ENCODE measurements at places on chromosomes 11 and 22.

- no peak for DNase-seq
Observed at GRCh38 chr22:33853200-33854097, 66.8 kb downstream of the LARGE1 start.

- DNase-seq, result no peak
Observed at GRCh38 chr11:40376331-40376730, 1083.1 kb downstream of the LRRC4C start.

- DNase-seq, result no peak
Observed at GRCh38 chr11:65417702-65418430, 4.7 kb upstream of the NEAT1 start.

DNA sequence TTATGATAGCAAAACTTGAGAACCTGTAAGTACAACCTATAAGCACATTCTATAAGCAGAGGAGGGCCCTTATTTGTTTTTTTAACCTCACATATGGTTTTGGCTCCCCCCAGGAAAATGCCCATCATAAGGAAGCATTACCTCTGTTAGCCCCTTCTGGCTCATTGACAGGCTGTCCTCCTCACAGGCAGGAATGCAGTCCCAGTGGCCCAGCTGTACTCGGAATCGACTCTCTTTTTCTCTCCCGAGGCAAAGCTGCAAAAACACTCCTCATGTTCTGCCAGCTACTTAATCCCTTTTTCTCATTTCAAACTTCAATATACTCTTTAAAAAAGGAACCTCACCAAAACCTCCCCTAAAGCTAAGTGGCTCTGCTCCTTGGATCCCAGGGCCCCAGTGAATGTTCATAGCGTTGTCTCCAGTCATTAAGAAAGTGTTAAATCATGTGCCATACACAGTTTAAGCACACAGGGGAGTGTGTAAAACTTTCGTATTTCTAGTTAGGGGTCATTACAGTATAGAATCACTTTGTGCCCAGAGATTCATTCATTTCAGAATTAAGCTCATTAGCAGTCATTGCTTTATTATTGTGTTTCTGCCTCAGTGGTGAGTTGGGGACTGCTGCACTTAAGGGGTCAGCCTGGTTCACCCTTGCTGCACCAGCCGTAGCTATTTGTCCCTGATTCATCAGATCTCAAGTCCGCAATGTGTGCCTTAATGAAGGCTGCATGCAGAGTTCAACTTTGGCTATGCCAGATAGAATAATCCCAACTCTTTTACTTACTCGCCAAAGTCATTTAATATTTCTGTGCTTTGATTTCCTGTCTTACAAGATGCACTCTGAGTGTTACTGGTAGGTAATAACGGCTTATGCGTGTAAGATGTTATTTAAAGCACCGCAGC, 57.6 kb downstream of the JRKL start:
- no peak for DNase-seq

DNA sequence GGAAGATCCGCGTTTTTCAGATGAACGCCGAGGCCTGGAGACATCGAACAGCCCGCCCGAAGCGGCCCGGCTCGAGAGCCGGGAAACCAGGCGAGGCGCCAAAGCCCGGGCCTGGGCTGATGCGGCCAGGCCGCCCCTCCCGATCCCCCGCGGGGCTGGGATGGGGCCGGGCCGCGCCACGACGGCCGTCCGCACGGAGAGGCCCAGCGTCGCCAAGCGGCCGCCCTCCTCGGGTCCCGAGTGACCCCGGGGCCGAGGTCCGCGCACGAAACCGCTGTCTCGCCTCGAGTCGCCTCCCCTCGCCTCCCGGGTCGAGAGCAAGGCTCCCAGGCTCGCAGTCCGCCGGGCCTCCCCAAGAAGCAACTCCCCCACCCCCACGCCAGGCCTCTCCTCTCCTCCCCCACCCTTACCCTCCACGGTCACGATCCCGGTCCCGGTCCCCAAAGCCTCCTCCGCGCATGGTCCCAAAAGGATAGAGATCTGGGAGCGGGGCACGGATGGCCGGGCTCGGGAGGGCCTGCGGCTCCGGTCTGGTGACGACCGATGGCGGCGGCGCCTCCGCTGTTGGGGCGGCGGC, 482 bp downstream of the DDX17 start:
- DNase-seq, result peak; percentile 94

- no peak for DNase-seq
Observed at GRCh38 chr11:106950067-106950491, 68.2 kb downstream of the GUCY1A2 start.

GRCh38 chr11:129257512-129257911, 65.4 kb upstream of the ARHGAP32 start:
- DNase-seq, result no peak

- peak; percentile 93 for DNase-seq
Observed at GRCh38 chr11:57515332-57516060, at the start of gene SLC43A1. SLC43A1 (minus strand) TSS chr11:57515702; CDS start chr11:57514111, 1,591 bp downstream.

GRCh38 chr22:41382098-41382578, 396 bp downstream of the TEF start:
- peak; percentile 96 for DNase-seq

DNA sequence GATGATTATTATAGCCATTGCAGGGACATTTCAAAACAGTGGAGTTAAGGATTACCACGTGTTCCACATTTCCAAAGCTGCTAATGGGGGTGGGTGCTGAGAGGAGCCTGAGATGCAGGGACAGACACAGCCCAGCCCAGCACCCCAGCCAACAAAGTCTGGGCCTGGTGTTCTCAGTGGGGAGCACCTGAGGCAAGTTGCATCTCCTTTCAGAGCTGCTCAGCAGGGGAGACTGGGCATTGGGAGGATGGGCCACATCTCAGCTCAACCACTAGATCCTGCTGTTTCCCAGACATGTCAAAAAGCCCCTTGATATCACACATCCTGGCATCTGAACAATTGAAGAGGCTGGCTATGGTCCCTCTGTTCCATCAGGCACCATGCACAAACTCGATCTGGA, 458.0 kb upstream of the KIRREL3 start:
- DNase-seq, result peak; percentile 82

- peak; percentile 92 for DNase-seq
Observed at GRCh38 chr22:42180349-42180842, 49.8 kb upstream of the CYP2D6 start.
